Cortex of kidney (tissue), 1 donor: ENCODE measurements at places on chromosomes 3 and 15.

DNA sequence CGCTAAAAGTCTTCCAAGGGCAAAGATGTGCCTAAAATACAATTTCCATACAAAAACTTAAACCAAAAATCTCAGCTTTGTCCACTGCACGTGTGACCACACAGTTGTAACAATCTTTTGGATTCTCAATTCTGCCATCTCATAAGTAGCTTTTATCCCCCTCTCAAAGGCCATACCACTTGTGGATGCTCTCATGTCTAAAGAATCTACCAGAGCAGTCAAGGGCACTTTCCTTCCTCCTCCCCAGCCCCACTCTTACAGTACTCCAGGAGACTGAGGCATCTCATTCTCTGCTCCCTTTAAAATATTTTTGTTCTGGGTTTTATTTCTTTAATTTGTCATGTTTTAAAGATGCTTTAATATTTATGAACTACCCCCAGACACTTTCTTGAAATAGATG lies 102.3 kb upstream of the PFN2 start:
- no peak for DNase-seq

- no peak for DNase-seq
Measured at GRCh38 chr3:54988838-54989630, 61.2 kb upstream of the LRTM1 start.

GRCh38 chr3:58062472-58062871 lies 54.2 kb downstream of the FLNB start:
- DNase-seq = no peak

- no peak for DNase-seq
Measured at GRCh38 chr15:79310612-79310984, 314 bp upstream of the TMED3 start.

- DNase-seq = no peak
Measured at GRCh38 chr3:67484085-67484484, 170.3 kb downstream of the SUCLG2 start.

DNA sequence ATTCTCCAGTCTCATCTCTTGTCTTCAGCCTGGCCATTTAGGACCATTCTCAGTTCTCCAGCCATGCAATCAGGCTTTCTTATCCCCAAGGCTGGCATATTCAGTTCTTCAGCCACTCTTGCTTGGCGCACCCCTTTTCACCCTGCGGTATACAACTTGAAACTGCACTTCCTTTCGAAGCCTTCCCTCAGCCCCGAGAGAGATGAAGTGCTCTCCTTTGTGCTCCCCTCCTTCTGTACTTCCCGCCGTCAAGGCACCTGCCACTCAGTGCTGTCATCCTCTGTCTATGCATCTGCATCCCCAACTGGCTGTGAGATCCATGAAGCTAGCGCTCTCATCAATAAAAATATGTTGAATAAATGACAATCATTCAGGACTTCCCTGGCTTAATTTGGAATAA lies 45.7 kb downstream of the MORC1 start:
- no peak for DNase-seq

GRCh38 chr3:158418035-158418434 lies 153.0 kb upstream of the MLF1 start:
- DNase-seq = no peak

DNA sequence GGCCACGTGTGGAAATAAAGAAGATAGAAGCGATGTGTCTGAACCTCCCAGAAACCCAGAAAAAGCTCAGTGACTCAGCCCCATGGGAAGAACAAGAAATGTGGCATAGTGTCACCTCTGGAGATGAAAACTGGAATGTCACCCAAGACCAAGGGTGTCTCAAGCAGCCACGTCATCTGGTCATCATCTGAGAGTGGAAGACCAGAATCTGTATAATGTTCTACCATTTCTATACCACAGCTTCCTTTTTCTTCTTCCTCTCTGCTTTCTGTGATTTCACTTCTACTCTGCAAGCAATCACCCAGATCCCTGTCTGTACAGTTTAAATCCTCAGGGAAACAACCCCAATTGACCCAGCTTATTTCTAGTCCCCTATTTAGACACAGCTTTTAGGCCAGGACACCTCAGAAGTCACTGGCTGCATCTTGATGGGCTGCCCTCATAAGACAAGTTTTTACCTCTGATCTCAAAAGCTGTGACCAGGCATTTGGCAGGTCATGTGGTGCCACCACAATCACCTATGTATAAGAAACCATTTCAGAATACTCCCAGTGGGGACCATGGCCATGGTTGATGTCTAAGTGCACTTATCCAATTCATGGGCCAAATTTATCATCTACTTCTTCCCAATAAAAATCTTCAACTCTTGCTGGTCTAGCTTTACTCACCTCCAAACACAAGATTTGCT lies 278.5 kb upstream of the UMPS start:
- no peak for DNase-seq

- DNase-seq = no peak
Measured at GRCh38 chr15:32098033-32098432, 67.7 kb downstream of the CHRNA7 start.

DNA sequence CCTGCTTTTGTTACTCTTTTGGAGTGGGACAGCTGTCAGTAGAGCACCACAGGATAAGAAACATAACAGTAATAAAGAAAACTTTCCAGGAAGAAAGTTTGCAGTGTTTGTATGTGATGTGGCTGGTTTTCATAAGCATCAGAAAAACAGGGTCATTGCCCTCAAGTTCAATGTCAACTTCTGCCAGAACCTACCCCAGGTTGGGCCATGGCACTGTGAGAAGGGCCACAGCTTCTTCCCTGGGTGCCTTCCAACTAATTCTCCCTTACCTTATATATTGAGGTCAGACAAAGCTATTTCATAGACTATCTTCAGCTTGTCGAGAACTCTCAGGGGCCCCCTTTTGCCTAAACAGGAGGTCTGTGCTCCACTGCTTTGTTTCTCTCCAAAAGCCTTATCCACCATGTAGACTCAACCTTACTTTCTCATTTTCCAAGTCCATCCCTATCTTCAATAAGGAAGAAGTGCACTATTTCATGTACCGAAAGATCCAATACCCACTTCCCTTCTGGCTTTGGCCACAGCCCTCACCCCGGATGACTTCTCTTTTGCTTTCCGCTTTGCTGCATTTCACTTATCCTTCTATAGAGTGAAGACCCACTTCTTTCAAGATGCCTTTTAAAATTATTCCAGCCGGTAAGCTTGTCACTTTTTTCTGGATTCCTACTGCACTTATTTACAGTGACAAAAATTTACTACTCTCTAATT lies 38.2 kb upstream of the PLCL2 start:
- no peak for DNase-seq

DNA sequence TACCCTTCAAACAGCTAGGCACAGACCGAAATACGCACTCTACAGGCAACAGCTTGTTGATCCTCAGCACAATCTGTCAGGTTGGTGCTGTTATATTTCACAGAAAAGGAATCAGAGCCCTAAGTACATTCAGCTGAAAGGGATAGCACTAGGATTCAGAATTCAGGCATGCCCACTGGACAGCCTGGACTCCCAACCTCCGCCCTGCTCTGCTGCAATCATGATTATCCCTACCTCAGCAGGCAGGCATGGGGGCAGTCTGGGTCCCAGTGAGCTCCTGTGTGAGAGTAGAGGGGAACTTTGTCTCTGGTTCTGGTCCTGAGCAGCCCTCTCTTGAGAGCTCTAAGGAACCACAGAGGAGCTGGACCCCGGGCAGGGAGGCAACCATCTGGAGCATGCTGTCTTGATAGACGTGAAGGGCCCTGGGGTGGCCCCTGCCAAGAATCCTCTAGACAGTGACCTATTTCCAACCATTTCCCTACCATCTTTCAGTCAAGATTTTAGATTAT lies 23.4 kb upstream of the NOX5 start:
- DNase-seq = no peak

GRCh38 chr15:90214553-90215196 lies 13.5 kb downstream of the SEMA4B start:
- no peak for DNase-seq

DNA sequence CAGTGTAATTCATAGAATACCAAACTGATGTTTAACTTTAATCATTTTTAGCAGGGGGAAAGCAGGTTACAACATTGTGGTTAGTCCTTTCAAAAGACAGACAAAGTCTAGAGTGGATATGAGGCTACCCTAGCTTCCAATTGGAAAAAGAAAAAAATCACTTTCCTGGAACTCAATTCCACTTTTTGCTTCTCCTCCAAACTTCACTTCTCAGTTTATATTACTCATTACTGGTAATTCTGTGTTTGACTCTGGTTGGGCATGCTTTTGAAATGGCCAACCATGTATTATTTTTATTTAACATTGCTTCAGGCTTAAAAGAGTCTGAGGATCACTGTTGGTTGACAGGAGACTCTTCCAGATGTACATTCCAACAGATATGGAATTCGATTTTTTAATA lies 84.8 kb downstream of the RAP2B start:
- no peak for DNase-seq

DNA sequence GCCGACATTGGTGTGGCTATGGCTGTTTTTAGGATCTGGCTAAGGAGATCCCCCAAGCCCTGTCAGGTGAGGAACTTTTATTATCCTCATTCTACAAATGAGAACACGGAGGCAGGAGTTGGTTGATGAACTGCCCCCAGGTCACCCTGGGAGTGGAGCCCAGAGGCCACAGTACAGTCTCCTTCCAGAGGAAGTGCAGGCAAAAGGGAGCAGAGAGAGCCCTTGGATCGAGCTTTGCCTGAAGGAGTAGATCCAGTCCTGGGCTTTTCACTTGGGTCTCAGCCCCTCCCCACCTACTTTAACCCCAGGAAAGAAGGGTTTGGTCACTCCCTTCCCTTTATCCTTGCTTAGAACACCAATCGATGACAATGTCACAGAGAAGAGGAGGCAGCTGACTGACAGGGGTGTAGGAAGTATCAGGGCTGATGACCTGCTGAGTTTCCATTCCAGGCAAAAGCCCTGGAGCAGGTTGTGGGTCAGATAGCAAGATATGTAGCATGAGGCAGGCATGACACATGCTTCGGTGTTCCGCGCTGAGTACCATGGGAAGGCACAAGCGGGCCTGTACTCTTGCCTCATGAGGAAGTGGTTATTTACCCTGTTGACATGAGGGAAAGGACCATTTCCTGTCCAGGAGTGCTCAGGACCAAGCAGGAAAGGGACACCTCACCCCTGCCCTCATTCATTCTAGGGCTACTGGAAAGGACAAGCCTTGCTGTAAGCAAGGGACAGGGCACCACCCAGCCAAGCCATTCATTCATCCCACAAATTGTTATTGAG lies 5.8 kb upstream of the PLA2G4D start:
- no peak for DNase-seq

- DNase-seq = no peak
Measured at GRCh38 chr15:95663156-95664100, 667.1 kb upstream of the NR2F2 start.

DNA sequence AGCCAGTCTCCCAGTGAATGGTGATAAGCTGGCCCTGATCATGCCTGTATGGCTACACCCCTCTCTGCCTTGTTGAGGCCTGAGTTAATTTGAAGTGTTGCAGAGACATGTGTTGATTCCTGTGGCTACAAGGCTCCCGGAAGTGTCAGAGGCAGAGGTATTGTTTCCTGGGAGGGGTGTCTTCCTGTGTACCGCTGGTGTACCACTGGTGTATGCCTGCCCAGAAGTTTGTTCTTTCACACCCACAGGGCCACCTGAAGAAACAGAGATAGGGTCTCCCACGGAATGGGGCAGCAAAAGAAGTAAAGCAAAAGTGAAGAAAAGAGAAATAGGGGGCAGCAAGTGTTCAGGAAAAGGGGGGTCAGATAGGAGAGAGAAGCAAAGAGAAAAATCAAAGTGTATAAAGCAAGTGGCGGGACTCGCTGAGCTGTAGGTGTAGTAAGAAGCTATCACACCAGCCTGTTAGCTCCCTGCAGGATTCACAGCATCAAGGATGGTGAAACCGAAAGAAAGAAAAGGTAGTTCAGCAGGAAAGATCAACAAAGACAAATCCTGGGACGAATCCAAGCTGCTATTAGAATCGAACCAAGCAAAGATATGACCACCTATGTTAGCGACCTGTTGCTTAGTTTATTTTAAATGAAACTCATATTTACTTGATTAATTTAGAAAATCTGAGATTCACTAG lies 36.6 kb upstream of the CD47 start:
- no peak for DNase-seq

DNA sequence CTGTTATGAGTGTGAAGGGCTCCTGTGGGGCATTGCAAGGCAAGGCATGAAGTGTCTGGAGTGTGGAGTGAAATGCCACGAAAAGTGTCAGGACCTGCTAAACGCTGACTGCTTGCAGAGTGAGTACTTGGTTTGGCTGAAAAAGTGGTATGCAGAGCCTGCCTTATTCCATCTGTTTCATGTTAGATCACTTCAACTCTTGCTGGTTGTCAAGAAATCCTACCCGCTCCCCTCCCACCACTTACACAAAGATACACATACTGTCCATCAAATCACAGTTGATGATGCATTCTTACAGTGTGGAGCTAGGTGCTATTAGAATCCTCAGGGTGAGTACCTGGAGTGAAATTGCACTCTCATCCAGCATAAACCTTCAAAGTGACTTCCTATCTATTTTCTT lies 272.1 kb downstream of the UNC13C start:
- DNase-seq = no peak

- DNase-seq = no peak
Measured at GRCh38 chr3:82386647-82387046, 625.2 kb upstream of the GBE1 start.

- DNase-seq = no peak
Measured at GRCh38 chr15:49809894-49810609, 189.2 kb downstream of the DTWD1 start.

DNA sequence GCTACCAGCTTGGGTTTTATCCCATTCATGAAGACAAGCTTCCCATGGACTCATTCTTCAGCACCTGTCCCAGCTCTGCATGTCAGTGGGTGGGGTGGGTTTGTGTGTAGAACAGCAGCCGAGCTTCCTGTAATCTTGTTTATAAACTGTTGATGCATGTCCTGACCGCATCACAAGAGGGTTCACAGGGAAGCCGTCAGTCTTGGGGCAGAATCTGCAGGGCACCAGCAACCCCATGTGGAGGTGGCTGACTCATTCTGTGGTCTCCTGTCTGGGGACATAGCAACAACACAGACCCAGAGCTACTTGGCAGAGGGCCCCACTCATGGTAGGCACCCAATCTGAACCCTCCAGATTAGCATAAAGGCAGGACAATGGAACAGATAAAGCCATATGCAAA lies 35.6 kb downstream of the DAPK2 start:
- DNase-seq = no peak

DNA sequence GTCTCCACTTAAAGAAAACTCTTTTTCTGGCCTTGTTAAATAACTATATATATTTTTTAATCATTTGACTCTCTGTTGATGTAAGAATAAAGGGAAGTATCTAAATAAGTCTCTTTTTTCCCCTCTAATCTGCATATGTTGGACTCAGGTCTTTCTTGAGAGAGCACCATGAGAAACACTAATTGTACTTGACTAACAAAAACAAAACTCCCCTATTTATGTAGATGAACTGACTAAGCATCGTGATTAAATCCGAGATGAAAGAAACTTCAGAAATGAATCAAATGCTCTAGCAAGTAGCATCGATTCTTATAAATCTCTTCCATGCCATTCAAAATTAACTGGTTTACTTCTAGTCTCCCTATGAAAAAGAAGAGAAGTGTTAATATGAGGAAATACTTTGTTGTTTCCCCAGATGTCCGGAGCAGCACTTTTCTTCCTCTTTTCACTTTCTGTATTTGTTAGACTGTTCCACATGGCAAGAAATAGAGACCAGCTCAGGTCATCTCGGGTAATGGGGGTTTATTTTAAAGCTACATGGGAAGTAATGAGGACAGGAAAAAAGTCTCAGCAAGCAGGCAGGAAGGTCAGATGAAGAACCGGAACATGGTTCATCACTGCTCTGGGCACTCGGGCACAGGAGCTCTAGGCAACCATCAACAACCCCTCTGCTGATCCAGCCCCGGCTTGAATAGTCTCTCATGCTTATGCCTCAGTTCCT lies 288.3 kb downstream of the CNTN6 start:
- DNase-seq = no peak
